ENCODE measurements at places on chromosomes 12 and 14. TPM values are rescaled to one million over a fixed set of nuclear protein-coding genes. Genes with fewer than 3 reads are reported as not detected.

- DNase-seq = no peak
Observed at GRCh38 chr14:72457641-72458040, 436.3 kb downstream of the DPF3 start.

DNA sequence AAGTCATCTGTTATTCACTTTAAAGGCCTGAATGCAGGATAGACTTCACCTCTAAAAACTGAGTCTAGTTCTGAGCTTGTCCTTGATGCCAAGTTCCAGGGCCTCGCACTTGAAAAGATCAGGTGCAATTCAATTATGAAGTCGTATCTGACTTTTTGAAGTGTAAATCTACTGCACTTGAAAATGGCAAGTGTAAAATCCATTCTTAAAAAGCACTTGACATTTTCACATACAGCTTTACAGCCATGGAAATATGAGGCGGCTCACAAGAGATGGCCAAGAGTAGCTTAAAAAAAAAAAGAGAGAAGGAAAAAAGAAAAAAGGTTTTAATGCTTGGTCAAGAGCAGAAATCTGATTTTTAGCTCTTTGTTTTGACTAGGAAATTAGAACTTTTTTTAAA is 172.5 kb downstream of the GXYLT1 start:
- DNase-seq = no peak

ARHGDIB gene
- total RNA-seq = 19.8 TPM

DNA sequence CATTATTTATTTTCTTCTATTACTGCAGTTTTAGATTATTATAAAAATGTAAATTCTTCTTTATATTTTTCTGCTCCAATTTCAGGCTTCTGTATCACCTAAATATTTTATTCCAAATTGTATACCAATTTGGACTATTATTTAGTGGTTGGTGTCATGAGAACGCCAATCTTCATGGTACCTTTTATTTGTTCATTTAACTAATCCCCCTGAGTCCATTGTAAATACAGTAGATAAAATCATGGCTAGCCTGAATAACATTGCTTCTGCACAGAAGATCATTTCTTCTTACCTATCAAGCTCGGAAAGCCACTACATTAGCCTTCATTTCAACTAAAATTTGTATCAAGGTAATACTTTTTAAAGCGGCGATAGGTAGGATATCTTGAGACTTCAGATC is at the start of gene OR6C75:
Gene OR6C75 (plus strand): TSS at position 301 of the 400 bp plus-strand sequence. CDS start 2,136 bp downstream, outside the sequence.
- no peak for DNase-seq

- no peak for DNase-seq
Observed at GRCh38 chr12:15439459-15439858, 117.2 kb downstream of the PTPRO start.

- DNase-seq = peak; percentile 14
Observed at GRCh38 chr12:51475543-51475942, 50.9 kb downstream of the SLC4A8 start.

- peak; percentile 43 for DNase-seq
Observed at GRCh38 chr12:62933220-62933601, 1.7 kb downstream of the PPM1H start.

GRCh38 chr14:89284333-89285058 is 132.5 kb downstream of the FOXN3 start:
- DNase-seq = peak; percentile 46

LRTM2 gene
- not detected for total RNA-seq

PPP1R3E gene
- 5.4 TPM for total RNA-seq

ANG gene
- total RNA-seq = 28.0 TPM

RNF31 gene
- total RNA-seq = 38.1 TPM

DNA sequence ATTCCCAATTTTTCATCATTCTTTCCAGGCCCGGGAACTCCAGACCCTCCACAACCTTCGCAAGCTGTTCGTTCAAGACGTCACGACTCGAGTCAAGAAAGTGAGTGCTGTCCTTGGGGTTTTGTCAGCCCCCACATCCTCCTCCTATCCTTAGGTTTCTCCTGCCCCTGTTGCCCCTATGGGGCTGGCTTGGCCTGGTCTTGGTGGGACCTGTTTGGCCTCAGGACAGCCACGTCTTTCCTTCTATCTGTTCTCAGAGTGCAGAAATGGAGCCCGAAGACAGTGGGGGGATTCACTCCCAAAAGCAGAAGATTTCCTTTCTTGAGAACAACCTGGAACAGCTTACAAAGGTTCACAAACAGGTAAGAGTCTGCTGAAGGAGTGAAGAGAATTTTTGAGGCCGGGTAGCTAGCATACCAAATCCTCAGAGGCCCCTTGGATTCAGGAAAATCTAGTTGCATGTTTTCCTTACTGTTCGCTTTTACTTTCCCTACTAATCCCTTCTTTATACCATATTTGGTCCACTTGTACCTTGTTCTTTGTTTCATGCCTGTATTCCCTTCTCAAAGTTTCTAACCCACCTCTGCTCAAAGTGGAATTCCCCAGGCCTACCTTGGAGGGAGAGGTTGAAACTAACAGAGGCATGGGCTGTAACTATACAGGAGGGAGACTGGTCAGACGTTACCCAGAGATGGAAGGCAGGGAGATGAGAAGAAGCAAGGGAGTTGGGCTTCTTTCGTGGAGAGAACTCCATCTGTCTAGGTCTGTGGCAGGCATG is 12.8 kb upstream of the PIP4K2C start:
- no peak for DNase-seq

GRCh38 chr14:69320581-69321365 is 60.8 kb downstream of the GALNT16 start:
- DNase-seq = no peak

IKZF4 gene
- 7.6 TPM for total RNA-seq

GRCh38 chr12:126776026-126776655 is 1490.8 kb upstream of the TMEM132C start:
- DNase-seq = no peak

INSM2 gene
- not detected for total RNA-seq

GRCh38 chr14:31180299-31181051 is 27.1 kb downstream of the HECTD1 start:
- DNase-seq = peak; percentile 48

DNA sequence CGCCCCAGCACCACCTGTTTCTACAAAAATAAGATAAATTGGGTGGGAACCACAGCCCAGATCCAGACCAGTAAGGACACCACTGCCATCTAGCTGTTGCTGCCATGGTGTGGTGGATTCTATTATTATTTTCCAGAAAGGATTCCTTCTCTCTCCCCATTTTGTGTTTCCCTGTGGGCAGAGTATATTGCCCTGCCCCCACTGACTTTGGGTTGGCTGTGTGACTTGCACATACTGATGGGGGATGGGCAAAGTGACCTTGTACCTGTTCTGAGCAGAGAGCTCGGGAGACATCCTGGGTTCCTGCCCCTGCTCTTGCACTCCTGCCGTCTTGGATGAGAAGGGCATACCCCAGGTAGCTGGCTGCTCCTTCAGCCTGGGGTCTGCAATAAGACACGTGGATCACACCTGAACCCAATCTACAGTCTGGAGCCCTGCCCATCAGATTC is 24.3 kb downstream of the MOAP1 start:
- peak; percentile 47 for DNase-seq

GRCh38 chr12:24113701-24114100 is 164.2 kb upstream of the SOX5 start:
- no peak for DNase-seq

GRCh38 chr14:76926521-76927251 is 100.5 kb downstream of the LRRC74A start:
- DNase-seq = peak; percentile 27

DAZAP2 gene
- total RNA-seq = 87.7 TPM

- DNase-seq = no peak
Observed at GRCh38 chr12:50129290-50129689, 17.3 kb downstream of the COX14 start.

DNA sequence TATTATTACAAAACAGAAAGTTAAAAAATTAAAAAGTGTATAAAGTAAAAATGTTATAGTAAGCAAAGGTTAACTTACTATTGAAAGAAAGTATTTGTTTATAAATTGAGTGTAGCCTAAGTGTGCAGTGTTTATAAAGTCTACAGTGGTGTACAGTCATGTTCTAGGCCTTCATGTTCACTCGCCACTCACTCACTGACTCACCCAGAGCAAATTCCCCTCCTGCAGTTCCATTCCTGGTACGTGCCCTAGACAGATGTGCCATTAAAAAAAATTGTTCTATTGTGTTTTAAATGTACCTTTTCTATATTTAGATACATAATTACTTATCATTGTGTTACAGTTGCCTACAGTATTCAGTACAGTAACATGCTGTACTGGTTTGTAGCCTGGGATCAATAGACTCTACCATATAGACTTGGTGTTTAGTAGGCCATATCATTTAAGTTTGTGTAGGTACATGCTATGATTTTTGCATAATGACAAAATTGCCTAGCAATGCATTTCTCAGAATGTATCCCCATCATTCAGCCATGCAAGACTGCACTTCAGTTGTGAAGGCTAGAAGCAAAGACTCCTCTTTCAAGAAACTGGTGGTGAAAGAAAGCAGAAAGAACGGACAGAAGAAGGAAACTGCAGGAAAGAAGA is 100.6 kb downstream of the DACT1 start:
- DNase-seq = no peak

GRCh38 chr12:16607906-16608775 is 2.2 kb upstream of the LMO3 start:
- peak; percentile 73 for DNase-seq

KRT85 gene
- not detected for total RNA-seq

DNA sequence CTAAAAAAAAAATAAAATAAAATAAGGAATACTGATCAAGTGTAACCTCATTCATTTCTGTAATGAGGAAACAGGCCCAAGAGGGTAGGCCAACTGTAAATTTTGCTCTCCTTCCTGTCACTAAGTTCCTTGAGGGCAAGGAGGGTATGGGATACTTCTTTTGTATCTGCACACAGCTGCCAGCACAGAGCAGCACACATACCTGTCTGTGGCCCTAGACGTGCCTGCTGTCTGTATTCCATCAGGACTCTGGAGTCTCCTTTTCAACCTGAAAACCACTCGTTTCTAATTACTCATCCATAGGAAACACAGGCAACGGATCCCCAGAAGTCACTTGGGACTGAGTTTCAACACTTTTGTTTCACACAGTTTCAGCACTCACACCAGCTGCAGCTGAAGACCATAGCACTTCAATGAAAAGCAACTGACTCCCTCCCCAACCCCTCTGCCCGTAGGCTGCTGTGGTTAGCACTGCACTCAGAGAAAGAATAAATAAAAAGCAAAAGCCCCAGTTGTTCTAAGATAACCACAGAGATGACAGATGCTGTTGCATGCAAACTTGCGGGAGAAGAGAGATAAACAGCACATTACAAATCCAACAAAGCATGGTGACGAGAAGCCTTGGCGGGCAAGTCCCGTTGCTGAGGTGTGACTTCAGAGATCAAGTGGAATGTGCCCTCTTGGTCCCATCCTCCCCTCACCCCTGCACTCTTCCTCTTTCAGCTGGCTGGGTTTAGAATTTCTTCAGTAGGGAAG is 24.9 kb downstream of the CRACR2A start:
- DNase-seq = no peak

Data from body of pancreas (tissue), 4 donors.